ENCODE measurements at places on chromosomes 2 and 18.

DNA sequence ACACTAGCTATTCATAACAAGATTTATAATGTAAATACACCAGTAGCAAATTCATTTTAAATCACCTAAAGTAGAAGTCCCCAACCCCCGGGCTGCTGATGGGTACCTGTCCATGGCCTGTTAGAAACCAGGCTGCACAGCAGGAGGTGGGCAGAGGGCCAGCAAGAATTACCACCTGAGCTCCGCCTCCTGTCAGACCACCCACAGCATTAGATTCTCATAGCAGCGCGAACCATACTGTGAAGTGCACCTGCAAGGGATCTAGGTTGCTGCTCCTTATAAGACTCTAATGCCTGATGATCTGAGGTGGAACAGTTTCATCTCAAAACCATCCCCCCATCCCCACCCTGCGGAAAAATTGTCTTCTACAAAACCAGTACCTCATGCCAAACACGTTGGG lies 71.3 kb downstream of the KANSL1L start:
- no peak for DNase-seq

DNA sequence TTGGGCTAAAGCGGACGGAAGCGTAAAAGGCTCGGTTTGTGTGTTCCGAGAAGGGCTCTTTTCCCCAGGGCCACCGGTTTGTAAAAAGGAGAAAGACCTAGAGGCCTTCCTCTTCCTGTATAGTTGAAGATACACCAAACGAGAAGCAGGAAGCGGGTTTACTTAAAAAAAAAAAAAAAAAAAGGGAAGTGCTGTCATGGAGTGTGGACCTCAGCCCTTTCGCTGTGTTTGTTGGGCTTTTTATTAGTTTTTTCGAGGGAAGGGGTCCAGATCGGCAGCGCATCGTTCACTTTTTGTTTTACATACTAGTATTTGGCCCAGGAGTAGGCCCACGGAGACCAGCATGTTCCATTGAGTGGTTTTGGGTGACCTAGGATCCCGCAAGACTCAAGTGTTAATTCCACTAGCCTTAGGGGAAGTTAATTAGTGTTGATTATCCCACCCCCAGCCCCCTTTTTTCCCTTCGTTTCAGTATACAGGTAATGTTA lies 676 bp downstream of the ACTR2 start:
- DNase-seq = no peak

DNA sequence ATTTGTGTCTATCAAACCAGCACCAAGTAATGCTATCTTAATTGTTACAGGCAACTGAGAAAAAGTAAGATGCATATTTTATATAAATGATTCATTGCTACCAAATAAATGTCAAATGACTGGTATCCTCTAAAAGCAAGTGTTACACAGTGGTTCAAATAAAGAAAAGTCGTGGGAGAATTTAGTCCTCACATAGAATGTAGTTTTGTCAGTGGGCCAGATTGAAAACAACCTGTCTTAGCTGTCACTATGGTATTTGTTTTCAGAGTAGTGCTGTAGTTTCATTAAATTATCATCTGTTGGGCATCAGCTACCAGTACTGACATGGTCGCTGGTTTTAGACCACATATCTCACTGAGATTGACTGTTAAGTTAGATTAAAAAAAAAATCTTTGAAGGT lies 10.2 kb upstream of the EIF2AK3 start:
- no peak for DNase-seq

DNA sequence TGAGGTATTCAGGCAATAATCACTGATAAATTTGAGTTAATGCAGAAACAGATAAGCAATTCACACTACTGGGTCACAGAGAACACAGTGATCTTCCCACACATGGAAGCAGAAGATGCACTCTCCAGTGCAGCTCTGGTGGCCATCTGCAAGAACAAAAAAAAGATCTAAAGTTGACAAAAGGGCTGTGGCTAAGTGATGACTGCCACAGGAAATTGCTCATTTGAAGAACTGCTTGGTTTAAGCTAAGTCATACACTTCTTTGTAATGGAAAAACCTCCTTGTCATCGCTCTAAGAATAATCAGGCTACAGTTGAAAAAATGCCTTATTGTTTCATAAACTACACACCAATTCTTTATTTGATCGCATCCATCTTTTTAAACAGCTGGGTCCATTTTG lies 115.1 kb downstream of the DTNB start:
- DNase-seq = peak; percentile 83

- no peak for DNase-seq
These were observed 33.0 kb downstream of the SLC35F5 start for GRCh38 chr2:113723411-113723810.

GRCh38 chr18:45826084-45826483 lies 609 bp downstream of the SIGLEC15 start:
- no peak for DNase-seq

GRCh38 chr2:190188289-190188688 lies 125.8 kb upstream of the MSTN start:
- no peak for DNase-seq

GRCh38 chr2:8402222-8402621 lies 279.6 kb upstream of the ID2 start:
- no peak for DNase-seq

DNA sequence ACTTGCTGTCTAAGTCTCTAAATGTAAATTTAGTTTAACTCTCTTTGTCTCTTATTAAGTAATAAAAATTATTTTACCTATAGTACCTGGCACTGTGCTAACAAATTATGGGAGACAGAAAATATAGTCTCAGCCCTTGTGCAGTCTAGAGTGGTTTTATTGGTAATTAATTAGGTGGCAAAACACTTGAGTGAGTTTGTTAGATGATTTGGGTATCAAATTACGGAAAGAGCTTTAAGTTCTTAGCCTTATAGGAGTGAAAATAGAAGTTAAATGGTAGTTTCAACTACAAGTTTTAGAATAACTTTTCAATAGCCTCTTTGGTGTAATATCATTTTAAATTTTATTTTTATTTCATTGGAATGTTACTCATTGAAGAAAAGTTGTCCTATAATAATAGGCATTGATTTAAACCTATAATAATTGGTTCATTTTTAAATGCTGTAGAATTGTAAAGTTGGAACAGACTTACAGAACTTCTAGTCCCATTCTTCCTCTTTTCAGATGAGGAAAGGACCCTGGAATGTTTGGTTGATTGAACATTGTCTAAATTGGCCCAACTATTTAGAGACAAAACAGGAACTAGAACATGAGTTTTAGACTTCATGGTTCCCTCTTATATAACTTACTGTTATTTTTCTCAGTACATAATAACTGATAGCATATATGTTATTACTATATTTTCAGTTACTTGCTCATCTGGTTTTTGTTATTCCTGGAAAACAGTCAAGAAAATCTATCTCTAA lies 10.2 kb upstream of the HTR2B start:
- DNase-seq = no peak

- no peak for DNase-seq
These were observed 117.9 kb downstream of the NRP2 start for GRCh38 chr2:205800224-205800623.

GRCh38 chr2:143183804-143184463 lies 54.7 kb downstream of the ARHGAP15 start:
- no peak for DNase-seq

DNA sequence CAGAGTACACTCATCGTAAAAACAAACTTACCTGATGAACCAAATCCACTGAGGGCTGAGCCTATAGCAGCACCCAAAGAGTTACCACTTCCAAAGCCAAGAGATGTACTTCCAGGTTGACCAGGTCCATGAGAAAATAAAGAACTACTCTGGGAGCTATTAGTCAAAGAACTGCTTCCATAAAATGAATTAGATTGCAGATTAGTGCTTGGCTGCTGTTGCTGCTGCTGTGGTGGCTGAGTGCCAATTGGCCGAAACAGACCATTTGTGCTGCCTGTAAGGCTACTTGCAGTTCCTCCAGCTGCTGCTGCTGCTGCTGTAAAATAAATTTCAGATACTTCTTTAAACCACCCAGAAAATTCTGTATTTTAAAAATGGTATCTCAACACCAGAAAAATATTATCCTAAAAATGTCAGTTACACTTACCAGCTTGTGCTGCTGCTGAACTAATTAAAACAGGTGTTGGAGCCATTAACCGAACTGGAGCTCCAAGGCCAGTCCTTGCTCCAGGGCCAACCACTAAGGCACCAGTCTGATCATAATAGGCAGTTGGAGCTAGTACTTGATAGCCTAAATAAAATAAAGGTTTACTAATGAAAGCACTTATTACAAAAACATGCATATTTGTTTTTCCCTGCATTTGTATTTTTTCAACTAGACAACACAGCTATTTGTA lies 58.1 kb upstream of the SDC1 start:
- DNase-seq = no peak

DNA sequence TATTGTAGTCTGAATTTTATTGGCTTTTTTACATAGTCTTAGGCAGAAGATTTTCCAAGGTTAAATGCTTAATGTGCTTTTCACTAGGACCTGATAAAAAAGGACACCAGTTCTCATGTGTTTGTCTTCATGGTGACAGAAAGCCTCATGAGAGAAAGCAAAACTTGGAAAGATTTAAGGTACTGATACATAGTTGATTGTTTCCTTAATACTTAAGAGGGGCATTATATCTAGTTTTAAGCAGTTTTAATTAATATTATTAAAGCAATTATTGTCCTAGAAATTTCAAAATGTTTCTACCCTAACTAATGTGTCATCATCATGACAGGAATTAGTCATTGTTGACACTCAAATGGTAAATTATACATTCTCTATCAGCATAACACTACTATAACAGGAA lies 35.3 kb downstream of the DDX1 start:
- DNase-seq = no peak

- no peak for DNase-seq
These were observed 264.3 kb upstream of the SLC39A10 start for GRCh38 chr2:195392446-195393336.

GRCh38 chr2:239395524-239395923 lies 5.3 kb downstream of the HDAC4 start:
- no peak for DNase-seq

DNA sequence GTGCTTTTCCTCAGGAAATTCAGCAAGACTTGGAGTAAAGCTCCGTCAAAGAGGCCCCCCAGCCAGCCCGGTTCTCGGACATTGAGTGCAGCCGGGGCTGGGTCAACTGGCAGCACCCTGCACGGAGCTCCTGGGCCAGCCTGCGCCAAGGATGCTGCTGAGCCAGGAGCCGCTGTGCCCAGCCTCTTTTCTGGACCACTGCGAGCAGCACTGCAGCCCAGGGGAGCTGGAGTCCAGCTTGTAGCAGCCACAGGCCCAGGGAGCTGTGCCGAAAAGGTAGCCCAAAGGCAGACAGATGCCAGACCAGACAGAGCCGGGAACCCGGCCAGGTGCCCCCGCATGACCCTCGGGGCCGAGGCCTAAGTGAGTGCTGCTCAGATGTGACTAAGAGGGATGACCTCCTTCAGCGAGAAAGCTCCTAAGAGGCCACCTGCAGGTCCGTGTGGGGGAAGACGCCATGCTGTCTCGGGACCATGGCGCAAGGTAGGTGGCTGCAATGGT lies 7.3 kb downstream of the CLHC1 start:
- peak; percentile 6 for DNase-seq

DNA sequence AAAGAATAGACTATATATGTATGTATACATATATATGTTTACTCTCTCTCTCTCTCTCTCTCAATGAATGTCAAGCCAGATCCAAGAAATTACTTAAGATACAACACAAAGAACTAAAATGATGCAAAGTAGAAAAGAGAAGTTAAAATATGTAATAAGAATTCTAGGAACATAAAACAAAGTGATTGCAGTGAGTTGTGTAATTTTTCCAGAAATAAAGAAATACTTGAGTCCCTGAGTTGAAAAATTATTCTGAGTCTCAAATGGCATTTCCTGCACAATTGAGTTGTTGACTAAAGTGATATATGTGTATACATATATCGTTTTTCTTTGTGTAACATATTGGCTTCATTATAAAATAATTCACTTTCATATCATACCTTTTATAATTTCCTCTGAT lies 262.4 kb downstream of the INSIG2 start:
- no peak for DNase-seq

GRCh38 chr2:10410001-10410822 lies 37.9 kb downstream of the ODC1 start:
- no peak for DNase-seq
